Hematopoietic multipotent progenitor cell treated with erythropoietin and hydrocortisone succinate and interleukin-3 and kit ligand, for 6 days (in vitro differentiated cells): ENCODE measurements at places on chromosomes 6 and 20.

GRCh38 chr20:217266-217665, 9.8 kb upstream of the DEFB129 start:
- DNase-seq: no peak

- no peak for DNase-seq
These were observed 201.3 kb downstream of the EYS start for GRCh38 chr6:65505736-65506135.

DNA sequence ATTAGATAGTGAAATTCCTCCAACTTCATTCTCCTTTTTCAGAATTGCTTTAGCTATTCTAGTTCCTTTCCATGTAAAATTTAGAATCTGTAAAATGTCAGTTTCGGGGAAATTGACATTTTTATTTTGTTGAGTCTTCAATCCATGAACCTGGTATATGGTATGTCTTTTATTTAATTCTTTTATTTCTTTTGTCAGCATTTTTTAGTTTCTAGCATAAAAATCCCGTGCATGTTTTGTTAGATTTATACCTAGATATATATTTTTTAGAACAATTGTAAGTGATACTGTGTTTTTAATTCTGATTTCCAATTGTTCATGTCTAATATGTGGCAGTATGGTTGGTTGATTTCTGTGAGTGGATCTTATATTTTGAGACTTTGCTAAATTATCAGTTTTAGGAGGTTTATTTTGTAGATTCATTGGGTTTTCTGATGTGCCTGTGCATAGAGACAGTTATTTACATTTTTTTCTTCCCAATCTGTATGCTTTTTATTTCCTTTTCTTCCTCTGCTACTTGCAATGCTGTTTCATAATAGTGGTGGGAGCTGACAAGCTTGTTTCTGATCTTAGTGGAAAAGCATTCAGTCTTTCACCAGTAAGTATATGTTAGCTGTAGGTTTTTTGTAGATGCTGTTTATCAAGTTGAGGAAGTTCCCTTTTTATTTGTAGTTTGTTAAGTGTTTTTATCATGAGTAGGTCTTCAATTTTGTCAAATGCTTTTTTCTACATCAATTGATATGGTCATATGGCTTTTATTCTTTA, 13.7 kb downstream of the TAB2 start:
- DNase-seq: no peak

DNA sequence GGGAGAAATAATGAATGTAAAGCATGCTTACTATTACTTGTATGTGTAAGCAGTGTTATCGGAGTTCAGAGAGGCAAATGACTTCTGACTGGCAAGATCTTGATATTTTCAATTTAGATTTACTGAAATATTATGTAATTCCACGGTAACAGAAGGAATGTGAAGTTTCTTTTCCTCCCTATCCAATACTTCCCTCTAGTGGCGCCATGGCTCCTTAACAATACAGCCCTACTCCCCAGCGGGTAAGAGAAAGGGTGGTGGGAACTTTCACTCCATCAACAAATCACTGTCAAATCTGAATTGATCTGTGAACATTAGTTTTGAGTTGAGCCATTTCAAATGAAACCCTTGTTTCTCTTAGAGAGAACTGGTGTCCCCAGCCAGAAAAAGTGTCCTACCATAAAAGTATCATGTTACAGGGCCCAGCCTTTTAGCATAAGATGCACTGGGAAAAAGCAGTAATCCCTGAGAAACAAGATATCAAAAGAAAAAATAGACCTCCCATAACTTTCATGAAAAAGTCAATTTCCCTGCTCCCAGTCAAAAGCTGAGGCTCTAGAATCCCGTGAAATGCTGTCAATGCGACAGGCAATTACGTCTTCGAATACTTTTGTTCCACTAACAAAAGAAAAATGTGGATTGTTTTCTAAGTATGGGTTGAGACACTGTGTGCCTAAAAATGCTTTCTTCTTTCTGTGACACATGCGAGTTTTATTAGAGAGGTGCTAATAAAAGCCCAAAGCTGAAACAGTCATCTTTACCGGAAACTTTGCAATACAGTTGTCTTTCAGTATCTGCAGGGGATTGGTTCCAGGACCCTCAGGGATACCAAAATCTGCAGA, 12.9 kb downstream of the COX7A2 start:
- DNase-seq: peak; percentile 38

GRCh38 chr20:25204550-25205276, 9.2 kb downstream of the ENTPD6 start:
- DNase-seq: no peak

DNA sequence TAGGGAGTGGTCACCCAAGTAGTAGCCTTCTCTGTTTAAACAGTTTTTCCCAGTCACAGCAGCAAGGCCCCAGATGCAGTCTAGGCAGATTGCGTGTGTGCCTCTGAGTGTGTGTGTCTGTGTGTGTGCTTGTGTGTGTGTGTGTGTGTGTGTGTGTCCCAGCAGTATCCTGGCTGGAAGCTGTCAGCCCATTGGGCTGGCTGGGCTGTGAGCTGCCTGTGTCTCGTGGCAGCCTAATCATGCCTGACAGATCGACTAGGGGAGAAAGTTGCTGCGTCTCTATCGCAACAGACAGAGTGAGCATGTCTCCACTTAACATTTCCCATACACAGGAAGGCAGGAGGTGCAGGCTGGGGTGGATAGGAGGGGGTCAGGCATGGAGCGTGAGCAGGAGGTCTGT, 42.9 kb upstream of the LRFN2 start:
- no peak for DNase-seq

DNA sequence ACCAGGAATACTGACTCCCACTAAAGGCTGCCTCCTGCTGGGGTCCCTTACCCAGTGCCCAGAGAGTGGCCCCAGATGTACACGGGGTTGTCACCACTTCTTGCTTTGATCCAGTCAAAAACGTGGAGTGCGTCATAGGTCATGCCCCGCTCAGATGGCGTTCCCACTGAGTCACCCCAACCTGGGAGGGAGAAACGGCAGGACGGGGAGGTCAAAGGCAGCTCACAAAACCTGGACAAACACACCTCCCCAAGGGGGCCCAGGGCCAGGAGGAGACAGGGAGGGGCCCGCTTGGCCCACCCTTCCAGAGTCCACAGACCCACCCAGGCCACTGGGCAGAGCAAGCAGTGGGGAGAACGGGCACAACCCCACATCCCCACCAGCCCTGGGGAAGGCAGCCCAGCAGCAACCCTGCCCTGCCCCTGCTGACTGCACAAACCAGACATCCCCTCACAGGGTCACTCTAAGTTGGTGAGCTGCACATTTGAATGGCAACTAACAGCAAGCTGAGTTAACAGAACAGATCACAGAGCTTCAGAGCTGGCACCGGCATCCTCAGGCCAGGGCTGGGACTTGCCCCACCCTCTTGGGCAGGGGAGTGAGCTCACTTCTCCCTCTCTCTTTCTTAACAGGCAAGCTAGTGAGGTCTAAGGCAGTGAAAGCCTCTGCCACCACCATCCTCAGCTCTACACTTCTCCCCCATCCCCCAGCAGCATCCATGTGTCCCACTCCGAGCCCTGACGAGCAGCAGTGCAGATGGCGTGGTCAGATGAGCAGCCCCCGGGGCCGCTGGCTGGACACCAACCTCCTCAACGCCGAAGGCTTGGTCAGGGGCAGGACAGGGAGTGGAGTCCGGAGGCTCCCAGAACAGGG, 61.7 kb downstream of the PYGB start:
- peak; percentile 35 for DNase-seq
